Neural crest cell (in vitro differentiated cells): ENCODE measurements at places on chromosomes 5 and 9.
A peak's percentile ranks its signal among the peaks of the same experiment; 100 is the strongest.

GRCh38 chr5:148981353-148981752 is 81.5 kb downstream of the SH3TC2 start:
- no peak for DNase-seq

GRCh38 chr9:121780177-121781040 is 129.0 kb downstream of the DAB2IP start:
- no peak for DNase-seq

DNA sequence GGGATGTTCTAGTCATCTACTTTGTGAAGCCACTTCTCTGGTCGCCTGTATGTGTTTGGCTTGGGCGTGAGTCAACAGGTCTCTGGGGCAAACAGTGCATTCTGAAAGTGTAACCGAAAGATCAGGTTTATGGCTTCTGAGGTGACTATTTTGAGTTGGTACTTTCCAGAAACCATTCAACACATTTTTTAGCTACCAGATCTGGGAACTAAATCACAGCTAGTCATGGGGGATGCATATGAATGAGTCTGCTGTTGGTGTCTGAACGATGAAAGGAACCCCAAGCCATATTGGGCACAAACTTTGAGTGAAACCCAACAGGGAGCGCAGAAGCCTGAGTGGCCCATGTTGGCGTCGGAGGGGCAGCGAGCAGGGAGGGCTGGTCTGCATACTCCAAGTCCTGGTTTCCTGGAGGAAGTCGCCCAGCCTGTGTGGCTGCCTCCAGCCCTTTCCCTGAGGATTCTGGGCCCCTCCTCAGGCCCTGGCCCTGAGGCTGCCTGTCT is 35.3 kb downstream of the UBE2QL1 start:
- no peak for DNase-seq

DNA sequence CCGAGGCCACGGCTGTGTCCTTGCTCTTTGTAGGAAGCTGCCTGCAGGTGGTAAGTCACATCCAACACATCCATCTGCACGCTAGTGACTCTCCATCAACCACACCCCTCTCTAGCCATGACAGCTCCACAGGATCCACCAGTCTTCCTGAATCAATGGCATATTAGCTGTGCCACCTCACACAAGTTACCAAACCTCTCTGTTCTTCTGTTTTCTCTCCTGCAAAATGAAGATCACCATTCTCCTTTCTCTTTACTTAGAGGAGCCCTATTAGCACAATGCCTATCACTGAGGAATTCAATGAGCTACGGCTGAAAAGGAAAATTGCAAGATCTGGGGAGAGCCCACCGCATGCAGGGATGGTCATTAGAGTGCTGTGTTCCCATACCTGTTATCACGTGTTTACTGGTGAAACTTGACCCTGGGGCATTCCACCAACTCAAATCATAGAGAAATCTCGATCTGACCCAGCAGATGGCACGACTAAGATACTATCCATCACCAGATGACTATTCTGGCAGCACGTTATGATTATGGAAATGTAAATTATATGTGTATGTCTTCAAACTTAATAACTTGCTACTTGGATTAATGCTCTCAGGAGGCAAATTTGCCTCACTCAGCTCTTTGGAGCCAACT is 20.9 kb downstream of the WHRN start:
- no peak for DNase-seq

- no peak for DNase-seq
Measured at GRCh38 chr9:88680041-88680440, 145.1 kb downstream of the NXNL2 start.

- DNase-seq = no peak
Measured at GRCh38 chr5:177470759-177471536, 2.5 kb downstream of the DBN1 start.

GRCh38 chr5:138503487-138504270 is 38.4 kb downstream of the EGR1 start:
- DNase-seq = peak; percentile 39

DNA sequence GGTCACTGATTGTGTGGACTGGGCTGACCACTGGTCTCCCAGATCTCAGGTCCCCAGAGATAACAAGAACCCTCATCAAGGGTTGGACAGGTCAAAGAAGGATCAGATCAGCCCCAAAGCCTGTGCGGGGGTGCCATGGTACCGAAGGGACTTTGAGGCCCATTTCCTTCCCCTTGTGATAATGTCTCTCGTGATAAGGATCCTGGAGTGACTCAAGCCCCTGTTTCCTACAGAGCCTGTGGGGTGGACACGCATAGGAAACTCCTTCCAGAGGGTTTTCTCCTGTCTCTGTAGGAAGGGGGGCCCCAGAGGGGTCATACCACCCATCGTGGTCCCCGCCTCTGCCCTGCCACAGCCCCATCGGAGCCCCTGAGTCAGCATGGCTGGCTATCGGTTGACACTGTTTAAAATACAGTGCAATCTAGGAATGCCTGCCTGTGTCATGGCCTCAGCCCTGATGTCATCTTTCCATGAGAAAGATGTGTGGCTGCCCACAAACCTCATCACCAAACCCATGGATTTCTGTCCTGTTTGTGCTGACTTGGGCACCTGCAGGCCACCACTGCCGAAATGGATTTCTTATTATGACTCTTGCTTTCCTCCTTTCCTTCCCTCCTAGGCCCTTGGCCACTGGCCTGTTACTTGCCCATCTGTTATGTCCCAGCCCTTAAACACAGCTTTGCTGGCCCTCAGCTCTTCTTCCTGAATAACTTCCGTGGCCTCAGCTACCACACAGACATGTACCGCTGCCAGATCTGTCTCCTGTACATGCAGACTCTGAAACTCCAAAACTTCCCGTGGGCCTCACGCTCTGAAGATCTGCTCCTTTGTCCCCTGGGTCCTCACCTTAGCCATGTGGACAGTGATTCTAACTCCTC is 2.9 kb upstream of the CSF2 start:
- no peak for DNase-seq

DNA sequence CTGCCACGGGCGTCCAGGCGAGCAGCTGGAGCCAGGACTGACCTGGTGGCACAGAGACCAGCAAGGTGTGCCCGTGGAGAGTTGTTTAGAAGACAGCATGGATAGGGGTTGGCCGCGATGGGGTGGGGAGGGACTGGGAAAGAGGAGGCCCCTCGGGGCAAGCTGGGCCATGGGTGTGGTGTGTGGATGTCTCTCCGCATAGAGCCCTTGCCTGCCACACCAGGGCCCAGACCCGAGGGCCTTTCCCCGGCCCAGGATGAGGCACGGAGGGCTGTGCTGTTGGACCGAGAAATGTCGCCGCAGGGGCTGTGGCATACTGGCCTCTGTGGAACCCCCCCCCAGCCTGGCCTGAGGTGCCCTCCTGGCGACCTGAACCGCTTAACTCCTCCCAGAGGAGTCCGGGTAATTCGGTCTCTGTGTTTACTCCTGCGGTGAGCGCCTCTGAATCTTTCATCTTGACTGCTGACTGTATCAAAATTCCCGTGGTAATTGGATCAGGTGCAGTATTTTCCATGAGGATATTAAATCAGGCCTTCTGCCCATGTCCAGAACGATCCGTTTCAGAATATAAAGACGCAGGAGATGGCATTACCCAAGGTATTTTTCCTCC is 22.5 kb upstream of the LAMC3 start:
- no peak for DNase-seq

GRCh38 chr9:117869712-117870111 is 165.5 kb downstream of the TLR4 start:
- DNase-seq = no peak

DNA sequence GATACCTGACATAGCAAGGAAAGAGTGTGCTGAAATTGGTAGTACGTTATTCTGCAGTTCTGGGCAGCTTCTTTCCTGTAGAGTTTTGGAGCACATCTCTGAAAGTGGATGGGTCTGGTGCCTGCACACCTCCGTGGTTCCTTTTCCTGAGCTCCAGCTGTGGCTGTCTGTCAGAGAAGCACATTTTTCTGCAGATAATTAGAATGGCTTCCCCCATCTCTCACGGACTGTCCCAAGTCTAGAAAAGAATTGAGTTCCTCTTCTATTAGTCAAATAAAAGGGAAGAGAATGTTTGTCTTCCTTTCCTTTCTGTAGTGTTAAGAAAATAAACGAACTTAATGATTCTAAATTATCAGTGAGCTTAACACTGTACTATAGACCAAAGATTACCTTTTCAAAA is 55.7 kb downstream of the VCAN start:
- DNase-seq = no peak

GRCh38 chr9:72256931-72257330 is 107.7 kb downstream of the GDA start:
- no peak for DNase-seq

GRCh38 chr9:92713528-92713927 is 43.6 kb upstream of the IPPK start:
- no peak for DNase-seq

DNA sequence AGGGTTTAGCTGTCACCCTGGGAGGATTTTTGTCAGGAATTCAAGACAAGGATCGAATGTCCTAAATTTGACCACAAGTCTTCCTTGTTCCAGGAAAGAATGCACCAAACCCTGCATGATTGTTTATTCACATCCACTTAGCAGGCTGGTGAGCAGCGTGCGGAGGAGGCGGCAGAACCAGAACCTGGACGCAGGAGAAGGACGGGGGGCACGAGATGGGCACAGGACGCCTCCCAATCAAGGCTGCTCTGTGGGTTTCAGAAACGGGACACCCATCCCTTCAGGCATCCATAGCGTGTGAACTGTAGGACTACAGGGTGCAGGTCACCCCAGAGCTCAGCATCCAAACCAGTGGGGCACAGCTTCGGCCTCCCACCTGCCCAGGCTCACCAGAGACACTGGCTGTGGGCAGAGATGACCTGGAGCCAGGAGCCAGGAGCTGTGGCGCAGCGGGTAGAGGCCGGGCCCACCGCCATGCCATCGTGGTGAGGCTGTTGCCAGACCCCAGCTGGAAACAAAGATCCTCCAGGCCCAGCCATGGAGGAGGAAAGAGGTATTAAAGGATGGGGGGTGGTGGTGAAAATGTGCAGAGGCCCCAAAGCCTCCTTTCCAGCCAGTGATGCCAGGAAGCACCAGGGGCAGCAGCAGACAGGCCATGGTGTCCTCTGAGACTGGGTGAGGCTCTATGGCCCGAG is 32.3 kb upstream of the ADAMTS2 start:
- no peak for DNase-seq

DNA sequence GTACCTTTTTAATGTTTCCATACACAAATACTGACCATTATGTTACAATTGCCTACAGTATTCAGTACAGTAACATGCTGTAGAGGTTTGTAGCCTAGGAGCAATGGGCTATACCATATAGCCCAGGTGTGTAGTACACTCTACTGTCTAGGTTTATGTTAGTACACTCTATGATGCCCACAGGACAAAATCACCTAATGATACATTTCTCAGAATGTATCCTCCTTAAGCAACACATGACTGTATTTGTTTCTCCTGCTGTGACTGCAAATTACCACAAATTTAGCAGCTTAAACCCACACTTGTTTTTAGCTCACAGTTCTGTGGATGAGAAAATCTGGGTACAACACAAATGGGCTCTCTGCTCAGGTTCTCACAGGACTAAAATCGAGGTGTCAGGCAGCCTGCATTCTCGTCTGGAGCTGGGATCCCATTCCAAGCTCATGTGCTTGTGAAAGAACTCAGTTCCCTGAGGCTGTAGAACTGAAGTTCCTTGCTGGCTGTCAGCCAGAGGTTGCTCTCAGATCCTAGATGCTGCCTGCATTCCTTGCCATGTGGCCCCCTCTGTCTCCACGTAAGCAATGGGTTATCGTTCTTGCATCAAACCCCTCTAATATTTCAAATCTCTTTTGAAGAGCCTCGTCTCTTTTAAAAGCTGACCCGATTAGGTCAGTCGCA is 38.6 kb upstream of the PIK3R1 start:
- no peak for DNase-seq

GRCh38 chr9:98504298-98505282 is 204.1 kb downstream of the GABBR2 start:
- no peak for DNase-seq

DNA sequence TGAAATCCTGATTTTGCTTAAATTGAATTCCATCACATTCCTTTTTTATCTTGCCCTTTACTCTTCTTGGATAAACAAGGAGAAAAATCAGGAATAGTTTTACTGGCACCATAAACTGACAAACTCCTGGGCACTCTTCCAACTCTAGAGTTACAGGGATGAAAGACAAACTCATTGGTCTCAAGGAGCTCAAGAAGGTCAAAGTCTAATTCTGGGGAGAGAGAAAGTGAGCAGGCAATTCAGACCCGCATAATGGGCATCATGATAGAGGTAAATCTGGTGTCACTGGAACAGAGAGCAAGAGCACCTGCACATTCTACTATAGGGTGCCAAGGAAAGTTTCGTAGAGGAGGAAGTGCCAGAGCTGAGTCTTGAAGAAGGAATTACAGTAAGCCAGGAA is 64.8 kb downstream of the GRIN3A start:
- no peak for DNase-seq
